ENCODE measurements at places on chromosomes 2 and 18.

DNA sequence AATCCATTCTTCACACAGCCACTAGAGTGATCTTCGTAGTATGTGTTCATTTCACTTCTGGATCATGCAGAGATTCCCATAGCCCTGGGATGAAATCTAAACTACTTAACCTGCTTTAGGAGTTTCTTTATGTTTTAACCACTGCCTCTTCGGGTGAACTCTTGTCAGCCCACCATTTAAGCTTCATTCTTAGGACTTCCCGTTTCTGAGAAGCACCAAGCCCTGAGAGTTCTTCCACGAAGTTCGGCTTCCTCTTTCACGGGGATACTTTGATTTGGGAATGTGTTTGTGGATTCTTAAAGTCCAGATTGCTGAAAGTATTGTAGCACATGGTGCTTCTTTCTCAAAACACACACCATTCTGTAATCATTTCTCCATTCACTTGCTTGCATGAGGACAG is 205.0 kb downstream of the UBE2E3 start:
- peak; percentile 50 for DNase-seq

DNA sequence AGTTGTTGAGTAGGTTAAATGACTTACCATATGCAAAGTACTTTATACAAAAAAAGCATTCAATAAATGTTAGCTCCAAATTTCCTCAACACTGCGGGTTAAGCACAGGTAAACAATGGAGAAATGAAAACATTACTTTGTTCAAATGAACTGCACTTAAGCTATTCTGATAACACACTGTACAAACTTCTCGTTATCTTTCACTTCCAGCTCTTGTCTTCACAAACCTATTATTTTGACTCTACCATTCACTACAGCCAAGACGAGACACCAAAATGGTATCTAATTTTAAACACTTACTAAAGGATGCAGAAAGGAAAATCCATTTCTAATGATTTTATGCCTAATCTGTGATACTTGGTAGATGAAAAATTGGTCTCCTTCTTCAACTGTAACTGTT is 43.8 kb downstream of the SLC40A1 start:
- no peak for DNase-seq

- no peak for DNase-seq
Measured at GRCh38 chr2:18814387-18814786, 225.0 kb upstream of the NT5C1B start.

- DNase-seq: no peak
Measured at GRCh38 chr2:238691596-238692491, 156.0 kb upstream of the TWIST2 start.

DNA sequence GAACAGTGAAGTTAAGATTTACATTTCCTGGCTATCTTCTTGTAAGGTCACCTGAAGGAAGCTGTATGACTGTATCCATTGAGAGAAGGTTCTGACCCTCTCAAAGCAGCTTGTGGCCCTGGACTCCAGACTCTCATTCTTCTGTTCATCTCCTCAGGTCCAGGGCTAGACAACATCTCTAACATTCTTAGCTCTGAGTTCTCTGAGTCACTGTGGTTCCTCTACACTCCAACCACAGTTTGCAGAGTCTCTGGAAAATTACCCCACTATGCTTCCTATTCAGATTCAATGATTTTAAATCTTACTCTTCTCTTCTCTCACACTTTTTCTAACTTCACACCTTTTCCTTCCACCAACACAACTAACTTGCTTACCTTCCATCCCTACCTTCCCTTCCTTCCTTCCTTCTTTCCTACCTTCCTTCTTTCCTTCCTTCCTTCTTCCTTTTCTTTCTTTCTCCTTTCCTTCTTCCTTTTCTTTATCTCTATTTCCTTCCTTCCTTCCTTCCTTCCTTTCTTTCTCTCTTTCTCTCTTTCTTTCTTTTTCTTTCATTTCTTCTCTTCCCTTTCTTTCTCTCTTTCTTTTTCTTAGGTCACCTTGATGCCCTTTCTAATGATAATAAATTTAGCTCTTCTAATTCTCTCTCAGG is 824.3 kb upstream of the ZEB2 start:
- no peak for DNase-seq

- no peak for DNase-seq
Measured at GRCh38 chr18:22349966-22350365, 67.7 kb downstream of the CTAGE1 start.

DNA sequence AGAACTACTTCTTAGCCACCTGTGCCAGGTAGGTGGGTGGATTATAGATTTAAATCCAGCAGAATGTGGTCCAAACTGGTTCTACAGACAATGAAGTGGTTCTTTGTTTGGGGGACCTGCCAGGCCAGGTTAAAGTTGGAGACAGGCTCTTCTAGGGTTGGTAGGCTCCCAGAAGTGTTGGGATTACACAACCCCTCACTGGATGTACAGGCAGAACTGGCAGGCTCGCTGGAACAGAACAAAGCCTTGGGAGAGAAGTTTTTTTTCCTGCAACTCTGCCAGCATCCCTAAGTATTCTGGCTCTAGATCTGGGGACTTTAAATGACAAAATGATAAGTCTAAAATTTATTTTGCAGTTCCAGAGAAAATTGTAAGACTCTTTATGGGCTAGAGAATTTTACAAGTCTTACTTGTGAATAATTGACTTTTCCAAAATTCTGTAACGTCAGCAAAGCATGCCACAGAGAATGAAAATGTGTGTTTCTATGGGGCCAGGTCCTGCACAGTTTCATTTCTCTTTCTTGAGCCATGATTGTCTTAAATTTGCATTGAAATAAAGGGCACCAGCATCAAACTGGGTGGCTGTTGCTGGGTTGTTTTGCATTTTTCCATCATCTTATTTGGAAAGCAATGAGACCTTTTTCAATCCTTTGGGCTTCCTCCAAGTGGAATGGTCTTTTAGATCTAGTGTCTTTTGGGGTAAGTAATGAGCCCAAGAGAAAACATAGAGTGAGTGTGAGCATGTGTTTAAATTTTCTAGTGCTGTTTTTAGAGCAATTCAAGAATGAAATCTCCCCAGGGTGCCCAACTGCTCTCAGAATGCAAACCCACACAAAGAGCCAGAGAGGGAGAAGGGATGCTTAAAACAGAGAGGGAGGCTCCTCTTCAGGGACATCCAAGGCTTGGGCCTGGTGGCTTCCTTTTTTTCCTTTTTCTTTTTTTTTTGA is 32.4 kb upstream of the ATL2 start:
- no peak for DNase-seq

DNA sequence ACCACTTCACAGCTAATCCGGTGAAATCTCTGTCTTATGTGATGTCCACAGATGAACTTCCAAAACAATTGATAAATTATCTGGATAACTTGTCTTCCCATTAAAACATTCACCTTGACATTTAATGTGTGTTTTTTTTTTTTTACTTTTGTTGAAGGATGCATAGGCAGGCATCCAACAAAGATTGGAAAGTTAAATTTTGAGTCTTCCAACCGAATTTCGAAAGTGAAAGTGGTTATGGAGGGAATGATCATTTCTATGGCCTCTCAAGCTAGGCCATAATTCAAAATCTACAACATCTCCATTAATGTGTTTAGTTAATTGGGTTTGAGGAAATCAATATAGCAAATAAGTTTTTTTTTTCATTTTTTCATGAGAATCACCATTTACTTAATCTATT is 1495.5 kb upstream of the ACVR2A start:
- DNase-seq: no peak

- peak; percentile 53 for DNase-seq
Measured at GRCh38 chr2:226772389-226773179, 27.0 kb downstream of the IRS1 start.

- DNase-seq: no peak
Measured at GRCh38 chr2:223048519-223048918, 3.5 kb upstream of the KCNE4 start.

DNA sequence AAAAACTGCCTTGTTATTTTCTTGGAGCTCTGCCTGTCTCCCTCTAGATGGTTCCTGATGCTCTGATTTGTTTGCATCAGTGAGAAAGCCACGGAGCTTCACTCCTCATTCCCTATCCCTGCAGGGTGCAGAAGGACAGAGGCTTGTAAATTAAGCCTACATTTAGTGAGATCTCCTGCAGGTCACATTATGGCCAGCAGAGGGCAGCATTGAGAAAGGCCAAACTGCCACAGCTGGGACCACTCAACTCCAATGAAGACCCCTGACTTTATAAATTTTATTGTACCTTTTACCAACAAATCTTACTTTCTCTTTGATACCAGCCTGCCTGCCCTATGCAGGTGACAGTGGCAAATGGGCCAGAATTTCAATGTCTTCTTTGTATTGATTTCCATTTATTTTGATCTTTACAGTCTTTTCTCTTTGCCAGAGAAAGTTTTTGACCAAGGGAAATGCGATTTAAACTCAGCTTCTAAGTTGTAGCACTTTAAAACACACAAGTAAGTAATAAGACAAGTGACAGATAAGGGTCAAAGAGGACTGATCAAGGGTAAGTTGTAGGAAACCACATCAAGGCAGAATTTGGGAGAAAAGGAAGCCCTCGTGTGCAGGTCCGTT is 1029.1 kb upstream of the KLHL29 start:
- peak; percentile 55 for DNase-seq

DNA sequence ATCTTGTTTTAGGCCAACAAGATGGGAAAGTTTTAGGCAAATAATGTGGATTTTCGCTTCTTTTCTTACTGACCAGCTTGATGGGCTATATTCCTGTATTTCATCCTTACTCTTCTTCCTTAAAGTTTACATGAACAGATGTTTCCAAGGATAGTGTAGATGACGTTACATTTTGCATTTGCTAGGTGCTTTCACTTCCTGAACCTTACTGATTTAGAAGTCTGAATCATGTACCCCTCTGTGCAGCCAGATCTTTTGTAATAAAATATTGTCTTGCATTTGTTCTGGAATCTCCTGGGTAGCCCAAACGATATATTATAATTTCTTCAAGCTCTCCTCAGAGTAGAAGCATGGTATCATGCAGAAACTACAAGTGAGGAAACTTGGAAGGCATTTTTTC is 93.4 kb downstream of the CALCRL start:
- DNase-seq: peak; percentile 5

DNA sequence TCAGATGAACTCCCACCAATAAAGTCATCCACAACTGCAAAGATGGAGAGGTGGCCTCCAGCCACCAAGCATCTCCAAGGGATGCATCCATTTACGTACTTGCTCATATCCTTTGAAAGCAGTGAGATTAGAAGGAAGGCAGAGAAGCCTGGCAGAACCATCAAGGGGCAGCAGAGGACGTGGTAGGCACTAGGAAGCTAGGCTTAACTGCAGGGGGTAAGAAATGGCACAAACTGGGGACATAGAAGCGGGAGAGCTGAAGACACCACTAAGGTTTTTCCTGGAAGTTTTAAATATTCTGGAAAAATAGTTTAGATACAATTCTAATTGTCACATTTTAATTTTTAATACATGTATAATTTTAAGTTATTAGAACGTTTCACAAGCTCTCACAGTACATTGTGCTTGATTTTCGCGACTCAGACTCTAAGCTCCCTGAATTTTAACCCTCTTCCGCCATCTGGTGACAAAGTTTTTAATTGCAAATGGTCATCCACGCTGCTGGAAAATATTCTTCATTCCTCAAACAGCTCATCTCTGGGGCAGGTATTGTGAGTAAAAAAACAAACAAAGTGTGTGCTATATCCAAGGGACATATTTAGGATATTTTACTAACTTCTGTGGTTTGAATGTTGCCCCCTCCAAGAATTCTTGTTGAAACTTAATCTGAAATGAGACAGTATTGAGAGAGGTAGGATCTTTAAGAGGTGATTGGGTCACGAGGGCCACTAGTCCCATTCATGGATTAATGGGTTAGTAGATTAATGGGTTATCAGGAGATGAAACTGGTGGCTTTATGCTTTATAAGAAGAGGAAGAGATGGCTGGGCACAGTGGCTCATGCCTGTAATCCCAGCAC is 1.6 kb upstream of the PSTPIP2 start:
- DNase-seq: peak; percentile 91

DNA sequence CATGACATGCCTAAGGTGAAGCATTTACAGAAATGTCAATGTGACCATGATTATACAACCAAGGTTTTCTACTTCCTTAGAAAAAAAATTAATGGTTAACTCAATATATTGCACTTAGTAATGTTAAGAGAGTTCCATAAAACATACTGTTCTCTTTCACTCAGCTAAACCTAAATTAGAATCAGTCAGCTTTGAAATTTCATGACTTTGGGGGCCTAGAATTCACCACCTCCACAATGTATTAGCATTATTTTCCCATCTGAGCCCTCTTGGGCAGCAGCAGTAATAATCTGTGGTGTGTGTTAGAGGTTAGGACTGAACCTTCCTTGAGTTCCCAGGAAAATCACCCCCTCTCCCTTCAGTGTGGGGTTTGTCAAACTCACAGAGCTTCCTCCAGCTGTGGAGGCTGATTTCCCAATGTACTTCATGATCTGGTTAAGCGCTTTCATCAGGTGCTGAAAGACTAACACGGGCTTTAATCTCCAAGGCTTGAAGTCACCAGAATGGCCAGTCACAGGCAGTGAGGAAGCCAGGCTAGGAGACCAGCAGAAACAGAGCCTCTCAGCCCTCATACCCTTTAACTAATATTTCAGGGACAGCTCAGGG is 7.1 kb upstream of the UPP2 start:
- no peak for DNase-seq
